ENCODE measurements at places on chromosomes 3 and 15.
A peak's percentile ranks its signal among the peaks of the same experiment; 100 is the strongest.

GRCh38 chr3:133506215-133506901 lies 67.1 kb upstream of the CDV3 start:
- DNase-seq, result peak; percentile 16

GRCh38 chr15:50107591-50108408 lies 11.2 kb downstream of the ATP8B4 start:
- DNase-seq, result peak; percentile 58

- DNase-seq, result no peak
Measured at GRCh38 chr3:177610686-177611633, 413.7 kb upstream of the TBL1XR1 start.

DNA sequence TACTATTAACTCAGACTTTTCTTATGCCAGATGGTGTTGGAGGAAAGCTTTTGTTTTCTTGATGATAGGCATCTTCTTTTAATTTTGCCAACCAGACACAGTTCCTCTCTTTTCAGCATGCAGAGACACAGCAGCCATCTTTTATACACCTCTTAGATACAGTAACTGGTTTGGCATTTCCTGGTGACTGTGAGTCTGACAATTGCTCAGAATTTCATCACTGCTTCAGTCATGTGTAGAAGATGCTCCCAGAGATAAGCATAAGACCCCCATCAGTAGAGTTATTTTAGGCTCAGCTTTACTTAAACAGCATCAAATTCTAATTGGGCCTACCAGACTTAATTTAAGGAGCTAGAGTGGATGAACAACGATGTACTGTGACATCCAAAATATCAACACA lies 779.0 kb downstream of the SQOR start:
- DNase-seq, result no peak

GRCh38 chr3:88586121-88586640 lies 436.4 kb downstream of the C3orf38 start:
- DNase-seq, result no peak

DNA sequence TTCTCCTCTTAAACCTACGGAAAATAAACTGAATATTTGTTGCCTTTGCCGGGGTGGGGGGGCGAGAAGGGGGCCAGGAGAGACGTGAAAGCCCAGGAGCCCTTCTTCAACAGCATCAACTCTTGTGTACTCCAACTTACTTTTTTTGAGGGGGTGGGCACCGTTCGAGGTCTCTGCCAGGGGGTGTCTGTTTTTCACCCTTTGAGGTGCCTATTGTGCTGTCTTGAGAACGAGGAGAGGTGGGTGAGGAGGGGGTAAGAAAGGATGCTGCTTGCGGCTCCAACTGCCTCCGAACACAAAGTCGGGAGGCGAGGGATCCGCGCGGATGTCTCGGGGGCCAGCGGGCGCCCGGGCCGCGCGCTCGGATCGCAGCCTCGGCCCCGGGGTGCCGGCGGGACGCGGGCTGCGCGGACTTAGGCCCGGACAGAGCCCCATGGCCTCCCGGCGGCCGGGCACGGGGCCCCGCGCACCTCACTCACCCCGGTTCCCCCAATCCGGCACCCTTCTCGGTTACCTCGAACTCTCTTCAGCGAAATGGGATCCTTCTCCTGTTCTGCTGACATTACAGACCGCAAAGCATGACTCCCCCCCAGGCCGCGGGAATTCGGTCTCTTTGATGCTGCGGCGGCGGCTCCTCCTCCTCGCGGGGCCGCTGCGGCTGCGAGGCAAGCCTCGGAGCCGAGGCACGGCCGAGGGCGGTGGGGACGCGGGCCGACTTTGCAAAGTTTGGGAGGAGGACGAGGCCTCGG lies 650 bp downstream of the PYGO1 start:
- no peak for DNase-seq

DNA sequence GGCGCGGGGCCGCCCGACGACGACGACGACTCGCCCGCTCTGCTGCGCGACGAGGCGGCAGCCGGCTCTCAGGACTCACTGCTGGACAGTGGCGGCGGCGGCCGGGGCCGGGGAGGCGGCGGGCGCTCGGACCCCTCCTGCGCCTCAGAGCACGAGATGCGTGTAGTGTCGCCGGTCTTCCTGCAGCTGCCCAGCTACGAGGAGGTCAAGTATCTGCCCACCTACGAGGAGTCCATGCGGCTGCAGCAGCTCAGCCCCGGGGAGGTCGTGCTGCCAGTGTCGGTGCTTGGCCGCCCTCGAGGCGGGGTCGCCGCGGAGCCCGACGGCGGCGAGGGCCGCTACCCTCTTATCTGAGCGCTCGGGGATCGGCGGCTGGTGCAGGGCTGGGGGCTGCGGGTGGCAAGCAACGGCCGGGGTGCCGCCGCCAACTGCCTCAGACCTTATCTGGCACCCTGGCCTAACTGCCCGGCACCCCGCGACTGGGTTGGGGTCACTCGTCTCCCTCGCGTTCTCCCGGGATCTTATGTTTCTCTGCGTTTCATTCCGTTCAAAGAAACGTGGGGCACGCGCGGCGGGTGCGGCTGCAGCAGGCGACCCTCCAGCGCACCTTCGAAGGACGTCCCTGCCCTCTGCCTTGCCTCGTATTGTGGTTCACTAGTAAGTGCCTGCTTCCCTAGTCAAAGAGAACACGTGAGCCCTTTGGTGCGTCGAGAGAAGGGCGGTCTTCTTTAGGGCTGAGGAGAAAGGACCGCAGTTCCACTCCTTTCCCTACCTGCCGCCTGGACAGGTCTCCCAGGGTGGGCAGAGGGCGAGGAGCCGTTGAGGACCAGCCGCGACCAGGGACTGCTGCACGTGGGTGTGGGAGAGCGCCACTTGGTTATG lies 1.0 kb downstream of the C3orf80 start:
- no peak for DNase-seq

- DNase-seq, result no peak
Measured at GRCh38 chr3:130688015-130688688, 58.5 kb downstream of the PIK3R4 start.

DNA sequence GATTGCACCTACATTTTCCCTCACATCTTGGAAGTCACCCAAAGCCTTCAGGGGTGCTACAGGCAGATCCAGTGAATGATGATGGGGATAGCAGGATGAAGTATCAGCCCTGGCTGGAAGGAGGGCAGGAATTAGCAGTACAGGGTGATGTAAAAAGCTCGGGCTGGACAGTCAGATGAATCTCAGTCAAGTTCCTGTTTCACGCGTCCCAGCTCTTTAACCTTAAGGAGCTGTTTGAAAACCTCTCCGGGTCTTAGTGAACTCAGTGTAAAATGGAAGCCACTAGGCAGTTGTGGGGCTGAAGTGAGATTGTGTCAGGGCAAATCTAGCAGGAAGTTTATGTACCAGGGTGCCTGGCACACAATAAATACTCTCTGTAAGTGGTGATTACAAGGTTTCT lies 166.4 kb upstream of the PROK2 start:
- DNase-seq, result no peak

- DNase-seq, result no peak
Measured at GRCh38 chr3:72651498-72651897, 196.7 kb downstream of the SHQ1 start.

- DNase-seq, result no peak
Measured at GRCh38 chr15:74411686-74412085, 22.1 kb downstream of the SEMA7A start.

GRCh38 chr15:56148064-56148463 lies 95.6 kb downstream of the RFX7 start:
- DNase-seq, result no peak

DNA sequence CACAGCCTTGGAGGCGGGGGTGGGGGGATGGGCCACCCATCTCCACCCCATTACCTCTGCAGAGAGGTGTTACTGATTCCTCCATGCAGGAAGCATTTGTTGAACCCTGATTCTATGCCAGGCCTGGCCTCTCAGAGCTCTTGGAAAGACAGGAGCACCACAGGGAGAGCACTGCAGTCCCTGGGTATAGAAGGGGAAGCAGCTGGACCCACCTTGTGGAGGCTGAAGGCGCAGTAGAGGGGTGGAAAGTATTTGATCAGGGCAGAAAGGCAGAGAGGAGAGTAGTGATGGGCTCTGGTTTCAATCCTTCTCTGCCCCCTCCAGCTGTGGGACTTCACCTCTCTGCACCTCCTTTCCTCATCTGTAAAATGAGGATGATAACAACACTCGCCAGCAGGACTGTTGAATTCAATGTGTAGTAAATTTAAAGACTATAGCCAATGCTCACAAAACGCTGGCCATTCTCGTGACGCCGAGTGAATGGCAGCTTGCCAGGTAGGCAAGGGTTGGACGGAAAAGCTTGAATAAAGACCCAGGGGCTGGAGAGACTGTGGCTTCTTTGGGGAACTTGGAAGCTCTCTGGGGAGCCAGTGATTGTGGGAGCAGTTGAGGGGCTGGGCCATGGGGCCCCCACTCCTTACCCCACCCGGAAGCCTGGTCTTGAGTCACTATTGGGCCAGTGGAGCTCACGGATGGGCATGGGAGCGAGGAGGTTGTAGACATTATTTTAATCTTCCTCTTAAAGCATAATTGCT lies 8.0 kb upstream of the CCDC33 start:
- no peak for DNase-seq

- peak; percentile 46 for DNase-seq
Measured at GRCh38 chr3:101521211-101521701, 8.2 kb upstream of the SENP7 start.

DNA sequence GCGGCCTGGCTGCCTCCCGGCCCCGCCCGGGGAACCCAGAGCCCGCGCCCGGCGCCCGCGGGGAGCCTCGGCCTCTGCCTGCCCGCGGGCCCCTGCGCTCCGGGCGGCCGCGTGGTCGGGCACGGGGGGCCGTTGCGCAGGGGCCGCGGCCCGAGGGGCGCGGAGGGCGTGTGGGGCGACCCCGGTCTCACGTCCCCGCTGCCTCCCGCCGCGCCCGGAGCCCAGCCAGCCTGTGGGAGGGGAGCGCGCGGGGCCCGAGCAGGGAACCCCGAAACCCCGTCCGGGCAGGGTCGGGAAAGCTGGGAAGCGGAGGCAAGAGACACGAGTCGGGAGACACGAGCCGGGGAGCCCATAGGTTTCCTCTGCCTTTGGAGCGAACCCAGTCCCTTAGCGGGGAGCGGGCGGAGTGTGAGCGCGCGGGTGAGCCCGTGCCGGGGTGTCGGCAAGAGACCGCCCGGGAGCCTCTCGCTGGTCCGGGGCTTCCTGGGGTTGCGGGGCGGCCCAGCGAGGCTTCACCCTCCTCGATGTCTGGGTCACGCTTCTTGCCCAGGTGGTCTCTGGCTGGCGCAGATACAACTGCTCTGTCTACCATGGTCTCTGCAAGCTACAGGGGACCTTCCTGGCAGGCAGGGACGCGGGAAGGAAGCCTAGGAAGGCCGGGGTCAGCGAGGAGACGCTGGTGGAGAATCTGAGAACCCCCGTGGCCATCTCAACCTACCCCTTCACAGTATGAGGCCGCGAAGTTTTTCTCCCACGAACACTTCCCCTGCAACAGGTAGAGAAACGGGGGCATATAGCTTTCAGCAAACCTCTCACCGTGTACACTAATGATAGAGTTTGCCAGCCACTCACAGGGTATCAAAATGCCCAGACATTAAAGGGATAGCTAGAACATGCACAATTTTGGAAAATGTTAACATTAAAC lies 586 bp downstream of the LRRK1 start:
- DNase-seq, result no peak

DNA sequence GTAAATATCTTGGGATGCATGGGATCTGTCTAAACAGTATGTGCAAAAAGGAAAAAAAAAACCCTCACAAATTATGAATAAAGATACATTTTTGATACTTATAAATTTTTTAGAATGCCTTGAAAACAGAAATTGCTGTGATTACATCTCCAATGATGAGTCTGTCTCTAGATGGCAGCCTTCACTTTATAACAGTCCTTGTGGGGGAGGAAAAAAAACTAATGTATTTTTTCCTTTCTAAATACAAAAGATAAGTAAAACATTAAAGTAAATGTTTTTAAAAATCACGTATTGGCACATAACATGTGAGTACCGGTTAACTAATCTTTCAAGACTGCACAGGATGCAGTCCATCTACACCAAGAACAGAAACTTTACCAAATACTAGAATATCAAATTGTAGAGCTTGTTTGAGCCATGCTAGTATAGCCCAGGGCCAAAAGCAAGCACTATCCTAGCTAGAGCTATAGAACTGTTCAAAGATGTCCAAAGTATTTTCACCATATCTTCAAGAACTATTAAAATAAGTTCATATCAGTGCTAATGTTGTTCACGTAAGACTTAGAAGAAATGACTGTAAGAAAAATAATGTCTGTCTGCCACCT lies 206.4 kb downstream of the STAG1 start:
- DNase-seq, result no peak

- no peak for DNase-seq
Measured at GRCh38 chr15:46297766-46298165, 662.9 kb downstream of the SQOR start.

DNA sequence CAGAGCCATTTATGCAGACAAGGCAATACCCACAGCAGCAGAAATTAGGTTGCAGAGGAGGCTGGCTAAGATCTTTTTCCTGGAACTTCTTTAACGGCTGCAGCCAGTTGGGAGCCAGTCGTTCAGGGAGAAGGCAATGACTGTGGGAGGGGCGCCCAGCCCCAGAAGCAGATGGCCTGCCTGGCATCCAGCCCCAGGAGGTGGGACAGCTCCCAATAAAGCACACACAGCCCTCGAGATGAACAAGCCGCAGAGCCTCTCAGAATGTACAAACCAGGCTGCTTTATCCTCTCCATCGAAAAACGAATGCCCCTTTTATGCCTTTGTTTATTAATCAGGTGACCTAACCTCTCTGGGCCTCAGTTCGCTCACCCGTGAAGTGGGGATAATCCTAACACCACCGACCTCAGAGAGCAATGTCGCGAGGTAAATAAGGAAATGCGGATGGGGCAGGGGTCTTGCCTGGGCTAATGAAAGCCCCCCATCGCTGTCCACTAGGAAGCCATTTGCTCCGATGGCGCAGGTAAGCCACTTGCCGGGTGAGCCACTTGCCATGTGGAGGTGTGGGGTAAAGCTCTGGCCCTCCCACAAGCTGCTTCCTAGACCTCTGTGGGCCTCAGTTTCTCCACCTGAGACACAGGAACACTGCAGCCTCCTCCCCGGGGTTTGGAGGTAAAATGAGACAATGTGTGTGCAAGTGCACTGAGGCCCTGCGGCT lies 35.8 kb downstream of the MGLL start:
- DNase-seq, result no peak

GRCh38 chr3:195836476-195837135 lies 24.9 kb upstream of the MUC4 start:
- no peak for DNase-seq

DNA sequence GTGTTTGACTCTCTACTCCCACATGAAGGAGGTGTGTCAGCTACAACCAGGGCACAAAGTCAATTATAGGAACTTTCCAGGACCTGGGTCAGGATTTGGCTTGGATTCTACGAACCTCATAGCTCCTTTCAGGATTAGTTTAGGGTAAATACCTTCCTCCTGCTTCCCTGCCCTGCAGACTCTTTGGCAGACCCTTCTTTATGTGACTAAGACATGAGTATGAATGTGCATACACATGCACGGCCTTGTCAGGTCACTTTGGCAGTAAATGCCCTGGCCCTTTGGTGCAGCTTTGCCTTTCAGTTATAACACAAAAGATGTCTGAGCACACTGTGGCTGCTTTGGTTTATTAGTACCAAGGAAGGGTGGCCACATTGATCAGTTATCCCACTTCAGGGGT lies 68.9 kb downstream of the GHSR start:
- DNase-seq, result no peak

DNA sequence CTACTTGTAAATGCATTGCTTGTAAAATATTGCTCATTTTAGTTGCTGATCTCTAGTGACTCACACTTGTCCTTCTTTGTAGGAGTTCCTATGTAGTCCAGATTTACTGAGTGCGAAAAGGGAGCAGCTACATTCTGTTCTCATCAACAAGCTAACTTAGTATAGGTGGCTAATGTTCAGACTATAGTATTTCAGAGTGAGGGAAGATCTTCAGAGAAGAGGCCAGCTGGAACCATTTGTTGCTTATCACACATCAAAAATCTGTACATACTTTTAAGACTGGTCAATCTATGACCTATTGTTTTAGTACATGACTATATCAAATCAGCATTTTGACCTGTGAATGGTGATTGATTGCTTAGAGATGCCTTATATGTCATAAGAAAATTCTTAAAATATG lies 71.3 kb upstream of the THSD4 start:
- no peak for DNase-seq

All from CD4-positive, alpha-beta T cell treated with Interferon gamma for 1 hour (primary cell).